ENCODE measurements at places on chromosomes 1 and 21. TPM values are rescaled to one million over a fixed set of nuclear protein-coding genes. Genes with fewer than 3 reads are reported as not detected.

GRCh38 chr1:168297019-168297730, 16.5 kb downstream of the TBX19 start:
- no peak overlapping the region for H3K4me3 ChIP-seq
- no peaks in the 10 kb centered on the region for H3K36me3 ChIP-seq
- H3K4me1 ChIP-seq: no peaks in the 10 kb centered on the region
- no peak overlapping the region for H3K27ac ChIP-seq
- DNase-seq: no peak

MYOCOS gene
- total RNA-seq: not detected

OR6K3 gene
- not detected for total RNA-seq

PCP4L1 gene
- 81.2 TPM for total RNA-seq

TDRD10 gene
- 0.40 TPM for total RNA-seq

GRCh38 chr1:213409971-213410370, 358.9 kb downstream of the RPS6KC1 start:
- no peaks in the 10 kb centered on the region for H3K4me1 ChIP-seq
- H3K27me3 ChIP-seq: no peaks in the 10 kb centered on the region
- no peak overlapping the region for H3K4me3 ChIP-seq
- no peak overlapping the region for H3K27ac ChIP-seq
- no peaks in the 10 kb centered on the region for H3K36me3 ChIP-seq
- no peak for DNase-seq

- no peak overlapping the region for H3K27ac ChIP-seq
- H3K36me3 ChIP-seq: no peaks in the 10 kb centered on the region
- H3K27me3 ChIP-seq: no peaks in the 10 kb centered on the region
- H3K4me1 ChIP-seq: no peaks in the 10 kb centered on the region
- no peak for DNase-seq
These were observed 609.0 kb upstream of the PRMT6 start for GRCh38 chr1:106447466-106447865.

GRCh38 chr21:44911384-44912157, 9.1 kb downstream of the ITGB2 start:
- peaks cover 24% of the 10 kb centered on the region for H3K4me1 ChIP-seq
- no peaks in the 10 kb centered on the region for H3K27me3 ChIP-seq
- H3K27ac ChIP-seq: no peak overlapping the region
- H3K36me3 ChIP-seq: peaks cover 2% of the 10 kb centered on the region

DNA sequence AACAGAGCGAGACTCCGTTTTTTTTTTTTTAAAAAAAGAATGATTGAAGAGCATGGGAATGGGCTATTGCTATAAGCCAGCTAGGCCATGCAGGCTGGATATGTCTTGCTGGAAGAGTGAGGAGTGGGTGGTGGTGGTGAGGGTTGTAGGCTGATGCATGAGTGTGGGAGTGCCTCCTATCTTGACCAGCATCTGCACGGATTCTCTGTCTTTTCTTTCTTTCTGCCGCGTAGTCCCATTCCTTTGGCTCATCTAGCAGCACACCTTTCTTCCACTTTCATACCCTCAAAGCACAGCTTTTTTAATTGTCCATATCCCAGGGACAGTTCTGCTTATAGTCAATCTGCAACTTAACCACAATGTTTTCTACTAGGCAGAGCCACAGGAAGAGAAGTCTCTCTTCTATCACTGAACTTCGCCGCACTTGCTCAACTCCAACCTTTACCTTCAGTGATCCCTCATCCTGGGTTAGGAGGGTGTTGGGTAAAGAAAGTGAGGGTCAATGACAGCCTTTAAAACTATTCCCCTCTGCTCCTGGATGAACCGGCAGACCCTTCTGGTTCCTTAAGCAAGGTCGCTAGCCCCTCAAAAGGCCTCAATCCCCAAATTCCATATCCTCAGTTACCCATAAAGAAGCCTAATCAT, 15.2 kb downstream of the ADCY10 start:
- H3K27ac ChIP-seq: no peak overlapping the region
- no peak for DNase-seq
- no peaks in the 10 kb centered on the region for H3K4me1 ChIP-seq
- no peak overlapping the region for H3K4me3 ChIP-seq
